ENCODE measurements at places on chromosomes 6 and 20.

- DNase-seq, result peak; percentile 95
Measured at GRCh38 chr6:47161176-47161687, 119.1 kb upstream of the ADGRF1 start.

GRCh38 chr20:36463212-36464061, 77.9 kb upstream of the MYL9 start:
- no peak for DNase-seq

DNA sequence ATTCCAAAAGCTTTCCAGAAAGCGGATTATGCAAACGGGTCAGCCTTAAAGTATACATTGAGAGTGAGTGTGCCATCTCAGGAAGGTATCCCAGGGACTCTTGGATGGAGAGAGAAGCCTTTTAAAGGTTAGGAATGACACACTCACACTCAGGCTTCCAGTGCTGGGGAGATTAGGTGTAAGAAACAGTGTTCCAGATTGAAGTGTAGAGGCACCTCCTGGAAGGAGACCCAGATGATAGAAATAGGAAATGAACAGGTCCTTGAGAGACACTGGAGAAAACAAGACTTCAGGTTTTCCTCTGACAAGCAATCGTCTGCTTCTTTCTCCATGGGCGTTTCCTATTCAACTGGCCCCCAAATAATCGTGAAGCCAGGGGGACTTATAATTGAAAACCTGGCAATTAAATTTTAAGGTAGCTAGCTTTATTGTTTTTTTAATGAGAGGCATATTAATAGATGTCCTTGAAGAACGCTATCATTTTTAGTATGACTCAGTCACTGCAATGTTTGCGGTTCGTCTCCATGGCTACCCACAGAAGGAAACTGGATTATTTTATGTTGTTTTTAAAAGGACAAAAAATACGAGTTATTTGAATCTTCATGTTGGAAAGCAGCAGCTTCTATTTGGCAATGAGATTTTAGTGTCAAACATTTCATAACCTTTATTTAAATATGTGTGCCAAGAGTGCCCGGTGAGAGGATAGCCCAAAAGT, 85.3 kb downstream of the TRMT6 start:
- peak; percentile 38 for DNase-seq

DNA sequence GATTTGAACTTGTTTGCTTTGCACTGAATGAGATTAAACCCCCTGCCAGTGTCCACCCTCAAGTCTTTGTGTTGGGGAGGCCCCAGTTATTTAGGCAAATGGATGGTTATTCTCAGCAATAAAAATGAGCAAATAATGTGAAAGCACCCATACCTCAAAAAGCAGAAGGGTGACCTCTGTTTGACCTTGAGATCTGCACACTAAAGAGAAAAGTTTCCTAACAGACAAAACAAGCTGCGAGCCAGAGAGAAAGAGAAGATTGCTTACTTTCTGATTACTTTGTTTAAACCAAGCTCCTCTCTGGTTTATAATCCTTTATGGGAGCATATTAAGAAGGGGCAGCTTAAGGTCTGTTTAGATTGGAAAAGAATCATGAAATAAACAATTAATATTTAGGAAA, 30.4 kb upstream of the TRERF1 start:
- DNase-seq, result no peak

DNA sequence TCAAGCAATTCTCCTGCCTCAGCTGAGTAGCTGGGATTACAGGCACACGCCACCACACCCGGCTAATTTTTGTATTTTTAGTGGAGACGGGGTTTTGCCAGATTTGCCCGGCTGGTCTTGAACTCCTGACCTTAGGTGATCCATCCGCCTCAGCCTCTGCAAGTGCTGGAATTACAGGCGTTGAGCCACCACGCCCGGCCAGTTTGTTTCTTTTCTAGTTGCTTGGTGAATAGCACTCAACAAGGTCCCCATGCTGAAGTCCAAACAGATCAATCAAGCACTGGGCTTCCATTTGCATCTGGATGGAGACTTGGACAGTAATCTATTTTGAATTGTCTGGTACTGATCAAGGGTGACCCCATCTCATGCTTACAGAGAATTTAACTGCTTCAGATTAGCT, 108.9 kb upstream of the FOXO3 start:
- DNase-seq, result no peak

GRCh38 chr6:117149324-117149723, 116.0 kb upstream of the VGLL2 start:
- DNase-seq, result no peak

GRCh38 chr20:53365539-53366075, 228.0 kb downstream of the ZNF217 start:
- no peak for DNase-seq

DNA sequence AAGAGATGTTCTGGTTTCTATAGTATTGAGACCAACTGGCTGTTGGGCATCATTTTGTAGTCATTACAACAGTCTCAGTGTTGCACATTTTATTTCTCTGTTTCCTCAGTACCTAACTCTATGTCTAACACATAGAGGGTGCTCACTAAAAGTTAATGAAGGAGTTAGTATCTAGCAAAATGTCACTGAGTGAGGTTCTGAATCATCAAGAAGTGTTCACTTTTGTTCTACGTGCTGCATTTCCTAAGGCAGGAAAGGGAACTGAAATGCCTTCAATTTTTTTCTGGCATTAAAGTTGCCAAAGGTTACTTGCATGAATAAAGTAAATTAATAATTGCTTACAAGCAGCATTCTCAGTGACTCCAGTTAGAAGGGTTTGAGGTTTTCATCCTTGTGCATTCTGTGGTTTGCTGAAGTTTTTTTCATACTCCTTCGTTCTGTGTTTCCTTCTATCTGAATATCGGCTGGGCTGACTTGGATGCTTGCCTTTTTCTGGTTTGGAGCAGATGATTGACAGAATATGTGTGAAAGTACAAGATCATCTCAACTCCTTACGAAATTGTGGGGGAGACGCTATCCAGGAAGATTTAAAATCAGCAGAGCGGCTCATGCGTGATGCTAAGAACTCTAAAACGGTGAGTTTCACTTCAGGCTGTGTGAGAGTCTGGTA, 114.5 kb upstream of the SCGN start:
- no peak for DNase-seq

- DNase-seq, result no peak
Measured at GRCh38 chr6:25659633-25660368, 7.8 kb downstream of the SCGN start.

DNA sequence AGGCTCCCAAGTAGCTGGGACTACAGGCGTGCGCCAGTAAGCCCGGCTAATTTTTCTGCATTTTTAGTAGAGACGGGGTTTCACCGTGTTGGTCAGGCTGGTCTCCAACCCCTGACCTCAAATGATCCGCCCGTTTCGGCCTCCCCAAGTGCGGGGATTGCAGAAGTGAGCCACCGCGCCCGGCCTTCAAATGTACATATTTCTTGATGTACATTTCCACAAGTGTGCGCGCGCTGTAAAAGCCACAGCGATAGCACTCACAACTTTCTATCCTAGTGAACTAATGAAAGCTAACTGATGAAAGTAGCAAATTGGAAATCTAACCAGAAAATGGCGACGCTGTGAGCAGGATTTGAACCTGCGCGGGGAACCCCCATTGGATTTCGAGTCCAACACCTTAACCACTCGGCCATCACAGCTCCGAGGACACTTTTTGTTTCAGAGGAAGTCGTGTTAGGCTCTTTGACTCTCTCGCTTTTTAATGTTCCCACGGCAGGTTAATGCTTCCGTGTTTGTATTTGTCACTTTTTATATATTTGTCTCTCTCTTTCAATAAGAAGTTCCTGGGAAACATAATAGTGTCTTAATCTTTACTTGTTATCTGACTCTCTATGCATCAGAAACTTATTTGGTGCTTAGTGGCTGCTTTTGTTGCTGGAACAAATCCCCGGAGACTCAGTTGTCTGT, 199.4 kb upstream of the ZNF184 start:
- DNase-seq, result no peak

DNA sequence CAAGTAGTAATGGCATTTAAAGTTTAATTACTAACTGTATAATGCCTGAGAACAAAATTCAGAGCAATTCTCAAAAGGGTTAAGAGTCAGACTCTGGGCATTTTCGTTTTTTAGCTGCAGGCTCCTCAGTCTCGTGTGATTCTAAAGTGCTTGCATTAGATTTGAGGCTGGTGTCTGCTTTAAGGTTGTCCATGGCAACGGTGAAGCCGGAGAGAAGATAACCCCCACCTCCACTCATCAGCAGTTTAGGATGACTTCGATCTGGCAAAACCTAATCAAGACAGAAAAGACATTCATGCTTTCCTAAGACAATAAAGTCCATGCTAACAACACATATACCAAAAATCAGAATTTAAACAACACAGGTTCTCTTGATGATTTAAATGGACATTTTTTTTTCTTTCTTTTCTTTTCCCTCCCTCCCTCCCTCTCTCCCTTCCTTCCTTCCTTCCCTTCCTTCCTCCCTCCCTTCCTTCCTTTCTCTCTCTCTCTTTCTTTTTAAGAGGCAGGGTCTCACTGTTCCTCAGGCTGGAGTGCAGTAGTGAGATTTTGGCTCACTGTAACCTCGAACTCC, 11.8 kb downstream of the TRMT6 start:
- DNase-seq, result no peak

DNA sequence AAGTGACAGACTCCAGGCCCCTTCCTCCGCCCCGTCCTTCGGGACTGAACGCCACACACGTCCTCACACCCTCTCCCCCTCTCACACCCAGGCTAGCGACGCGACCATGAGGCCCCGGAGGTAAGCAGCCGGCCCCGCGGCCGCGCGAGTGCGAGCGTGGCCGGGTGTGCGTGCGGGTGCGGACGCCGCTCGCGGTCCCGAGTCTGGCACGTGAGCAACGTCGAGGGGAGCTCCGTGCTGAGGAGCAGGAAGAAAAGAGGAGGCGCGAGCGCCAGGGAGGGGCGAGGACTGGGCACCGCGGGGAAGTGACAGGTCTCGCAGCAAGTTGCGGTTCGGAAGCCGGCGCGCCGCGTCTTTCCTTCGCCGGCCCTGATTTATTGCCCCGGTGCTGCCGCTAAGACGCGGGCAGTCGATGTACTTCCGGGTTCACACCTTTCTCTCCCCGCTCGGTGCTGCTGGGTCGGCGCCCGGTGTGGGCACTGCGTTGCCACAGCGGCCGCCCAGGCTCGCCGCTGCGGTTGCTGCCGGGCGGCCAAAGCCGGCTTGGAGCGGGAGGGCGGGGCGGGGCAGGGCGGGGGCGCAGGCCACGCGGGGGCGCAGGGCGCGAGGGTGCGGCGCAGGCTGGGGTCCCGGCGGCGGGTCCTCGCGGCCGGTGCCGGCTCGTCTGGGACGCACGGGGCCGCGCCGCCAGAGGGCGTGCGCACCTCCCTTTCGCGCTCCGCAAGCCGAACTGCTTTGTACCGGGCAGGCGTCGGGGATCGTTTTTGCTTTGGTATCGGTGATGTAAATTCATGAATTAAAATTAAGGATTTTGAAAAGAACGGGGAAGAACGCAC, 15.8 kb upstream of the LIN28B start:
- DNase-seq, result no peak

GRCh38 chr20:33671573-33672288, 2.5 kb downstream of the NECAB3 start:
- DNase-seq, result no peak

DNA sequence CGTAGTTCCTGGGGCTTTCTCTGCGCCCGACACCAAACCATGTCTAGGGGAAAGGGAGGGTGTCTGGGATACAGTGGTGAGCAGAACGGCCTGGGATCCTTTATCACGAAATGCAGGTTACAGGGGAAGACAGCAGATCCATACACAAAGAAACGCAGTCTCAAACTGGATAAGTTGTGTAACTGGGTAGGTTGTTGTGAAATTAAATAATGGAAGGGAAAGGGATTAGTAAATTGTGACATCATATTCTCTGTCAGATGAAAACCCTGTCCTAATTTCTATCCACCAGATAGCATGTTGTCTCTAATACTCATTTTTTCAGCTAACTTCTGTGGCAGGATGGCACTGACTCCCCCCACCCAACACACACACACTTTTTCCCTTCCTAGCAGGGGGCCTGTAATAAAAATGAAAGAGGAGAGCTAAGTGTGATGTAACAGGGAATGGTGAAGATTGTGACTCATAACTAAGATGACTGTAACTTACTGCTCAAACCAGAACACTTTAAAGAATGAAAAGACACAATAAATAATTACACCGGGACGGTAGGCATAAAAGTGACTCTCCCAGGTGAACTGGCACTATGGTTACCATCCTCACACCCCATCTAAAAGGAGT, 769 bp upstream of the TRPC4AP start:
- peak; percentile 44 for DNase-seq

DNA sequence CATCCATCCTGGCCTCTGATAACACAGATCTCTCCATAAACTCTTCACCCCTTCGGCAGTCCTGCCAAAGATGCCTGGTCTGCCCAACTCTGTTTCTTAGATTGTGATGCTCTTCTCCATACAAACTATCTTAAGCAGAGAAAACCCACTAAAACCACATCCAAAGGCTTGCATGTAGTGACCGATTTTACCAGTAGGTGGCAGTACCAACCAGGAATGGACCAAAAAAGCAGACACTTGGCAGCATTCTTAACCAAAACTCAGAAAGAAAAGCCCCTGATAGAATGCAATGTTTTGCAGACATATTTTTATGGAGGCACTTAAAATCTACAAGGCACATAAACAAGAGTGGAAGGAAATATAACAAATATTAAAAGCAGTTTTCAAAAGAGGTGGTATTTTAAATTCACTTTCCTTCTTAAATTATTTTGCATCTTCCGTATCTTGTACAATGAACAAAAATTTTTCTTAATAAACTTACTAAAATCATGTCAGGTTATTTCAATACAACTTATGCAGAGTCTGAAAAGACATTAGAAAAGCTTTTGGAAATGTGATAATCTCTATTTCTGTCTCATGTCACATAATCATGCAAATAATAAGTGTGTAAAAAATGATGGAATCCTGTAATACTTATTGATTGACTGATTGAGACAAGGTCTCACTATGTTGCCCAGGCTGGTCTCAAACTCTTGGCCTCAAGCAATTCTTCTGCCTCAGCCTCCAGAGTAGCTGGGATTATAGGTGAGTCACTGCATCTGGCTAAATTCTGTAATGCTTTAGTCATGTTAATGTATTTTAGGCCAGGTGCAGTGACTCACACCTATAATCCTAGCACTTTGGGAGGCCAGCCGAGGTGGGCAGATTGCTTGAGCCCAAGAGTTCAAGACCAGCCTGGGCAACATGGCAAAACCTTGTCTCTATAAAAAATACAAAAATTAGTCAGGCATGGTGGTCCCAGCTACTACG, 29.4 kb downstream of the LRP11 start:
- DNase-seq, result peak; percentile 62

DNA sequence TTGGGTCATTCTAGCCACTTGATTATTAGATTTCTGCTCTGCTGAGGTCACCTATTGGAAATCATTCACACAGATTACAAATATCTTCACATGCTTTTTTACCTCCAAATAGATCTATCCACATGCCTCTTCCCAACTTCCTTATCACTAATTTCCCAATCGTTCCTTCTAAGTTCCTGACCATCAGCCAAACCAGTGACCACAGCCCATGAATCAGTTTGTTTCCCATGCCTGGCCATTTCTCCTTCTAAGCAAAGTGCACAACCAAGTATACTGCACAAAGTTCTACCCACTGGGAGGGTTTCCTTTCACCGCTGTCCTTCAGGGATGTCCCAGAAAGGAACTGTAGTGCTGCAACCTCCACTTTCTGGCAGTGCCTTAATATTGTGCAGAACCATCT, 140.5 kb upstream of the SYNDIG1 start:
- DNase-seq, result no peak

Measured in AML-193 (cell line).